Activated CD4-positive, alpha-beta memory T cell treated with anti-CD3 and anti-CD28 coated beads for 36 hours (primary cell): ENCODE measurements at places on chromosomes 7 and 10. TPM values are rescaled to one million over a fixed set of nuclear protein-coding genes. Genes with fewer than 3 reads are reported as not detected.

DNA sequence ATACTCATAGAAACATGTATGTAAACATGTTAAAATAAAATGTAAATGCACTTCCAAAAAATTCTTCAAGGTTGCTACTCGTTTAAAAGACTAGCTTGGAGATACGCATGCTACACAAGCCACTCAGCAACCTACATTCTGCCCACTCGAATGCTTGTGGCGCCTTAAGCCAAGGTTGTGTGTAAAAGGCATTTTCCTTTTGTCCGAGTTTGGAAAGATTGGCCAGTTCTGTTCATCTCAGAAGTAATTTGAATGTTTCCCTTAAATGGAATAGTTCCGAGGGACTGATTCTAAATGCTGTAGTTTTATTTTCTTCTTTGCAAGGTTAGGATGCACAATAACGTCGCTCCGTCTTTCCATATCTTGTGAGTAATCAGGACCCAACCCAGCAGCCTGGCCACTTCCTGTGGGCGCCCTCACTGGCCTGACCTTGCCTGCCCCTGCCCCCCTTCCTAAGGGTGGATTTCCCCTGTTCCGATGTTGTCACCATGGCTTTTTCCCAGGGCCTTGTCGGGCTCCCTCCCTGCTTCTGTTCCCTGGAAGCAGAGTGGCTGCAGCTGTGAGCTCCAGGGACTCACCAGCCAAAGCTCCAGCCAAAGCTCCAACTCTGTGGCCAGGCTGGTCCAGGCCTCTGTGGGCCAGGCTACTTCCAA lies 70.6 kb downstream of the PTPRE start:
- no peaks in the 10 kb centered on the region for H3K36me3 ChIP-seq
- no peak overlapping the region for H3K27ac ChIP-seq
- peaks cover 5% of the 10 kb centered on the region for H3K4me1 ChIP-seq
- H3K4me3 ChIP-seq = no peak overlapping the region

Gene CALML5
- total RNA-seq = not detected

DNA sequence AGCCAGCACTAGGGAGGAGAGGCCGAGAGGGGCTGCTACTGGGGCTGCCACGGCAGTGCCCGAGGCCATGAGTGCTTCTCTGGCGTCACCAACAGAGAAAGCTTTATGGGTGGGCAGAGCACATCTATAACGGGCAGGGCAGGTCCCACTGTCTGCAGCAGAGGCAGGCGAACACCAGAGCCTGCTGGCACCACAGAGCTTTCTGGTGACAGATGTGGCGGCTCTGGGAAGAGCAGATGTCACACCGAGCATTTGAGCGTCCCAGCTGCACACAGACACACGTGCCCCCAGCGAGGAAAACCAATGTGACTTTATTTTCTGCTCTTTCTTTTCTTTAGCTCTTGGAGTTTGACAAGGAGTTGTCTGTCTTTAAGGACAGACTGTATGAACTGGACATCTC lies 20.5 kb downstream of the NKX6-2 start:
- peaks cover 5% of the 10 kb centered on the region for H3K36me3 ChIP-seq
- no peaks in the 10 kb centered on the region for H3K27me3 ChIP-seq
- no peak for DNase-seq

DNA sequence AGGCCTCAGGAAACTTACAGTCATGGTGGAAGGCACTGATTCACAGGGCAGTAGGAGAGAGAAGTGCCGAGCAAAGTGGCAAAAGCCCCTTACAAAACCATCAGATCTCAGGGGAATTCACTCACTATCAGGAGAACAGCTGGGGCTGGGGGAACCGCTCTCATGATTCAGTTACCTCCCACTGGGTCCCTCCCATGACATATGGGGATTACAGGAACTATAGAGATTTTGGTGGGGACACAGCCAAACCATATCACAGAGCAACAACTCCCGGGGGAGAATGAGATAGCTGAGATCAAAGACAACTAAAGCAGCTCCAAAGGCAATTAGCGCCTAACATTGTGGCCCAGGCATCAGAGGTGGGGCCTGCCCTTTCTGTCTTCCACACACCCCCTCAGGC lies 85.4 kb upstream of the VOPP1 start:
- H3K27me3 ChIP-seq = peaks cover 2% of the 10 kb centered on the region
- no peak overlapping the region for H3K27ac ChIP-seq

Gene MPLKIP
- total RNA-seq = 34.6 TPM
